H9 (cell line): ENCODE measurements at places on chromosomes 2 and 18. TPM values are rescaled to one million over a fixed set of nuclear protein-coding genes. Genes with fewer than 3 reads are reported as not detected.

The RPL37A gene
- 3,719 and 3,769 TPM in 2 replicates for total RNA-seq

The NAT8 gene
- total RNA-seq = not detected in 2 replicates

The MOGAT1 gene
- total RNA-seq = not detected in 2 replicates

The CRYGC gene
- not detected in 2 replicates for total RNA-seq

The IL36RN gene
- not detected in 2 replicates for total RNA-seq

The GAREM2 gene
- total RNA-seq = 14.2 and 14.4 TPM in 2 replicates

The CCDC74A gene
- 10.0 and 10.8 TPM in 2 replicates for total RNA-seq

The FSHR gene
- total RNA-seq = not detected in 2 replicates

The STARD6 gene
- total RNA-seq = not detected in 2 replicates
